AG09309 (cell line): ENCODE measurements at places on chromosomes 3 and 15.

DNA sequence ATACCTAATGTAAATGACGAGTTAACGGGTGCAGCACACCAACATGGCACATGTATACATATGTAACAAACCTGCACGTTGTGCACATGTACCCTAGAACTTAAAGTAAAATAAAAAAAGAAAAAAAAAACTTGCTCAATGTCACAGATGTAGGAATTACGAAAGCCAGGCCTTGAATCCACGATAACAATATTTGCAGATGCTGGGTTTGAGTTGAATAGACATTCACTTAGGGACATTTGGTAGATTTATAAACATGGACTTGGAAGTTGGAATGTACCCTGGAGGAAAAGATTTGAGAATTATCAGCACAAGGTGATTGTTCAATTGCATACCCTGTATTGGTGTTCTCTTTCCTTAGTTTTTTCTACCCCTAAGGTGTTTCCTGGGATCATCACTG lies 260.2 kb upstream of the PEX5L start:
- no peak for DNase-seq

DNA sequence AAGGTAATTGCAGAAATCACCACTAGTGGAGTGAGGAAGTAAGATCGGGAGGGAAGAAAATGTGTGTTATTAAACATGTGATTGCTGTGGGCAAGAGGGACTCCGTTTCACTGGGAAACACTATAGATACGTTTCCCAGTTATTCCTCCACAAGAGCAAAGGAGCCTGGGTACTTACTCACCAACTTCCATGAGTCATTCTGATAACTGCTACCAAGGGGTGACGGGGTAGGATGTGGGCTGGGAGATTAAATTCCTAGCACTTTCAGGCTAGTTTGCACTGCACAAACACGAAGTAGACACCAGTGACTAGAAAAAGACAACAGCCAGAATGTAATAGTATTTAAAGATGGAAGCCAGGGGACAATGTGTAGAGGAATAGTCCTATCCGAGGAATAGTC lies 812.9 kb upstream of the CFAP20DC start:
- no peak for DNase-seq

GRCh38 chr15:63019511-63020109 lies 22.9 kb upstream of the TPM1 start:
- no peak for DNase-seq

DNA sequence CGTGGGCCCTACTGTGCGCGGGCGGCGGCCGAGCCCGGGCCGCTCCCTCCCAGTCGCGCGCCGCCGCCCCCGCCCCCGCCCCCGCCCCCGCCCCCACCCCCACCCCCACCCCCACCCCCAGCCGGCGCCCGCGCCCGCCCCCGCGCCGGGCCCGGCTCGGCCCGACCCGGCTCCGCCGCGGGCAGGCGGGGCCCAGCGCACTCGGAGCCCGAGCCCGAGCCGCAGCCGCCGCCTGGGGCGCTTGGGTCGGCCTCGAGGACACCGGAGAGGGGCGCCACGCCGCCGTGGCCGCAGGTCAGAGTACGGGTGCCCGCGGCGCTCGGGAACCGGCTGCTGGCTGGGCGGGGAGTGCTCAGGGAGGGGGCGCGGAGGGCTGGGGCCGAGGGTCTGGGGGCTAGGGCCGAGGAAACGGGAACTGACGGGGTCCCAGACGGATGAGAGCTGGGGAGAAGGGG lies 1.1 kb upstream of the PPARG start:
- no peak for DNase-seq

DNA sequence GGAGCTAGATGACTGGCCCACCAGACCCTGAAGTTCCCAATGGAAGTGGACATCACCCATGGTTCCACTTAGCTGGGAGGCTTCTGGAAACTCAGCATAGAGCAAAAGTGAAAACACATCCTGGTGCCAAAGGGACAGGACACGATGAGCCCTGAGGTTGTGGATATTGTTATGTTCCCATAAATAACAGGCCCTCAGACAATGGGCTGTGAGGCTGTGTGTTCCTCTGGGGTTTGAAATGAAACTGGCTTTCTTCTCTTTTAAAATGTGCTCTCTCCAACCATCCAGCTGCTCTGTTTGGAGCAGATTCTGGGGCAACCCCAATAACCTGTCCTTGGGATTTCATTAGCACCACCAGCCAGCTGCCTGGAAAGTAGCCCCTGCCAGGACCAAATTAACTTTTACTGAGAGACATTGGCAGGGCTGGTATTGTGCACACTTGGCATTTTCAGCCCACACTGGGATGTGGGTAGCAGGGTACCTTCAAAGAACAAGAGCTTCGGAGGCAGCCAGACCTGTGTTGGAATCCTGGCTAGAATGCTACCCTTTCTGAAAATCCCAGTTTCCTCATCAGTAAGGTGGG lies 97.5 kb downstream of the DNAJB8 start:
- DNase-seq: no peak

- no peak for DNase-seq
Measured at GRCh38 chr3:113948015-113948917, 453 bp downstream of the ZDHHC23 start.

GRCh38 chr3:72152551-72153476 lies 367.9 kb upstream of the PROK2 start:
- DNase-seq: no peak

DNA sequence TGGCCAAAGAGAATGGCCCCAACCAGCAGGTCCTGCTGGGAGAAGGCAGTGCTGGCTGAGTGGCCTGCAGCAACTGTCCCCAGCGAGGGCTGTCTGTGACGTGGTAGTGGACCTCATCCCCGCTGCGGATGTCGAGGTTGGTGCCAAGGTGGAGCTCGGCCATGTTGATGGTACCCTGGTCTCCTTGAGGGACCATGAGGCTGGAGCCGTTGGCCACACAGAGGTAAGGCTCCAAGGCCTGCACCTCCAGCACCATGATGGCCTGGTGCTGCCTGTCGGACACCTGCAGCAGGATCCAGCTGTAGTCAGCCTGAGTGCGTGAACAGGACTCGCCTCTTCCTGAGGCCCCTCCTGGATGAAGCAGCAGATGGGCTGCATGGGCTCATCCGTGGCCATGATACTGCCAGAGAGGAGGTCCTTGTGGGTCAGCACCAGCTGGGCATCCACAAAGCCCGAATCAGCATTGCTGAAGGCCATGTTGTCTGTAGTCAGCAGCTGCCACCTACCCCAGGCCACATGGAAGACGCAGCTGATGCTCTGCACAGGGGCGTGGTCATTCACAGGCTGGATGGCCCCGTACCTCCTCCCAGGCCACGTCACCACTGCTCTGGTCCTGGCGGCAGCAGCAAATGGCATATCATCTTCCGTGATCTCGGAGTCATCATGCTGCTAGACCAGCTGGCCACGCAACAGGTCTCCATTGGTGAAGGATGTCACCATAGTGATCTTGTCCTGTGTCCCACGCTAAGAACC lies 167.5 kb downstream of the GOLGA6L4 start:
- no peak for DNase-seq

- DNase-seq: no peak
Measured at GRCh38 chr3:64216274-64217147, 8.8 kb downstream of the PRICKLE2 start.

- DNase-seq: no peak
Measured at GRCh38 chr3:39193391-39193790, 996 bp upstream of the XIRP1 start.

GRCh38 chr3:2934541-2934940 lies 175.6 kb downstream of the IL5RA start:
- DNase-seq: no peak

DNA sequence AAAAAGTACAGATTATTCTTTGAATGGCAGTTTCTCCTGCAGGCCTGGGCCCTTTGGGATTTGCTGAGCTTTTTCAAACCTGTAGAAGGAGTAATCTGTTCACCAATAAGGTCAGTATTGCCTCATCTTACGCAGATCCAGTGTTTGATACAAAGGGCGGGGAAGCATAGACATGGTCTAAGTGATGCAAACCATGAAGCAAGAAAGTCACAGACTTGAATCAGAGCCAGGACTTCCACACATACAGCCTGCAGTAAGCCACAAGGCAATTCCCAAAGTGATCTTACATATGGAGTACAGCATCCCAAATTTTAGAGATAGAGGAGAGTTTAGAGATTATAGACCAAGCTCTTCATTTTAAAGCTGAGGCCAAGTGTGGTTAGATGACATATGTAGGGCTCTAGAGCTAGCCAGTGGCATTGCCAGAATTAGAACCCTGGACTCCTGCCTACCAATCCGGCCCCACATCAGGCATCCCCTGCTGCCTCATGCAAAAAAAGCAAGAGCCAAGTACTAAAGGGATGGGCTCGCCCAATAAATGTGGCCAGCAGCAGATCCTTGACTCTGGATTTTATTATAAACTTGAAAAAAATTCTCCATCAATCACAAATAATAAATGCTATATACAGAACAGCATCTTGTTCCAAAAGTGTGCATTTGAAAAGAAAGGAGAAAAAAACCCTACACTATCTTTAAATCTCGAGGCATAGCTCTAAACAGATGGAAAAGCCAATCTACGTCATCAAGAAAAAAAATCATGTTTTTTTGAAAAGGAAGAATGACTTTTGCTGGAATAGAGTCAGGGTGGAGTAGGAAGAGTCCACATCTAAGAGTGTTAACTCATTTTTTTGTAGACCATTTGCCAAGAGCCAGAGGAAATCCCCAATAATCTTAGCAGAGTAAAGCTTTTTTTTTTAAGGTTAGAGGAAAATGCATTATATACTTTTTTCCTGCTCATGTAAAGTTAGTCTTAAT lies 24.0 kb downstream of the ABI3BP start:
- no peak for DNase-seq

GRCh38 chr15:29888646-29889045 lies 66.4 kb upstream of the TJP1 start:
- DNase-seq: no peak

DNA sequence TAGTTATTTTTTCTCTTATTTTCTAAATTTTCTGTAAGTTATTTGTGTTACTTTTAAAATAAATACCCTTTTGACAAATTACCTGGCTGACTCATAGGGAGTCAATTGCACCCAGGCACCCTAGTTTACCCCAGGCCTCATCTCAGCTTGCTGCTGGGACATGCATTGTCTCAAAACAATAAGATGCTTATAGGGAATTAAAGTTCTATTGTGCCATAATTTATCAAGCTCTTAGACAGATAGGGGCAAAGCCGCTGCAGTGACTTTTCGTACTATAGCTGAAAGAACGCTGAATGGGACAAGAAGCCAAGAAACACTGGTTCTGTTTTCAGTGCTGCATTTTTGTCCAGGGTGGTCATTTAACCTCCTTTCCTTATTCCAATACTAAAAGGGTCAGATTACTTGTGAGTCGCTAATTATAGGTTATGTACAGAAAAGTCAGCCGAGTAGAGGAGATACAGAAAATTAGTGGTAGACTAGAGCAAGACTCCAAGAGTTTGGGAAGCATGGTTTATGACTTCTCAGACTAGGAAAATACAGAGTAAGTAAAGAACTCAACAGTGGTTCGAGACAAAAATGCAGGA lies 50.3 kb downstream of the EXD1 start:
- no peak for DNase-seq

- DNase-seq: no peak
Measured at GRCh38 chr15:38455092-38455491, 1.2 kb downstream of the FAM98B start.

GRCh38 chr3:27939940-27940339 lies 217.8 kb upstream of the EOMES start:
- DNase-seq: no peak

GRCh38 chr15:79349525-79349924 lies 38.6 kb downstream of the TMED3 start:
- no peak for DNase-seq

DNA sequence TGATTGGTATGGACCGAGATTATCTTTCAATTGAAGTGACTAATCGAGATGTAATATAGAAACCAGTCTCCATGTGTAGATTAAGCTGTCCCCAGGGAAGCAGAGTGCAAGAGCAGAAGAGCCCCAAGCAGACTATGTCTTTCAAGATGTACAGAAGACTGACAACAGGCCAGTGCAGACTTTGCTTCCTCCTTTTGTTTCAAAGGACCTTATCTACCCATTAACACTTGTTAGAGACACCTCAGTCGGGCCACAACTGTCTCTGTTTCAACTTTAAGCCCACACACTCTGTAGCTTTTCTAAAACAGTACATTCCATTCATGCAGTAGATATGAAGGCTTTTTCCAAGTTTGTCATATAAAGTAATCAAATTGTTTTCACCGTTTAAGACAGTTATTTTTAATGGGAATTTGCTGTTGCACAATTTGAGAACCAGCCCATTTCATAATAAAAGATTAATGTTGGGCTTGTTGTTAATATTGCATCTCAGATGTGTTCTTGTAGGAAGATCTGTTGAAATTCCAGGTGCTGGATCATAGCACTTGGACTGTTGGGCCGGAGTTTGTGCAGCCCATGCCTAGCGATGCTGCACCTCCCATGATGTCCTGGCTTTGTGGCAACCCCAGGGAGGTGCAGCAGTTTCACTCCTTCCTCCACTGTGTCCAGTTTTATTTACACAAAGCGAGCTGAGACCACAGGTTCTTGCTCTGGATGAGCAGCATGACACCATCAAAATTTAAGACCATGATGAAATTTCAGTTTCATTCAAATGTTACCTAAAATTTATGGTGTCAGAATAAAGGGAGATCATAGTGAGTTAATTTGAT lies 12.4 kb downstream of the GORASP1 start:
- no peak for DNase-seq

- DNase-seq: no peak
Measured at GRCh38 chr15:79904271-79904670, 7.5 kb upstream of the MTHFS start.

DNA sequence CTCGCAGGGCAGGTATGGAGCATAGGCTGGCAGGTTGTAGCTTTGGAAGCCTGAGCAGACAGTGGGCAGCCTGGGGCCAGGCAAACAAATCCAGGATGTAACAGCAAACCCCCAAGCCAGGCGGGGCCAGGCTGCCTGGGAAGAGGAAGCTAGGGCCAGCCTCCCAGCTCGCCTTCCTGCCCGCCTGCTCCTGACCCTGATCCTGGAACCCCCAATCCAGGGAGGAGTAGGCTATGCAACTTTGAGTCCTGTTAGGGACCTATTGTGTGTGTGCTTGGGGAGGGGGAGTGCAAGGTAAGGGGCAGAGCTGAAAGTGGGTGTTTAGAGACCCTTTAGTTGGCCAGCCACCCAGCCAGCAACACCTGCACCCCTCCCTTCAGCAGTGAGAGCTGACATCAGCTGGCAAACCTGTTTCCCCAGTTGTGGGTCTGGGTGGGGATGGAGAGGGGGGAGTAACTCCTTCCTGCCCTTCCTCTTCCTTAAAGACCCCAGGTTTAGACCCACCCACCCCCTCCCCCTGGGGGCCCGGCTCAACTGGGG lies 2.5 kb downstream of the NBEAL2 start:
- no peak for DNase-seq

GRCh38 chr15:50150349-50150748 lies 31.3 kb upstream of the ATP8B4 start:
- DNase-seq: no peak

DNA sequence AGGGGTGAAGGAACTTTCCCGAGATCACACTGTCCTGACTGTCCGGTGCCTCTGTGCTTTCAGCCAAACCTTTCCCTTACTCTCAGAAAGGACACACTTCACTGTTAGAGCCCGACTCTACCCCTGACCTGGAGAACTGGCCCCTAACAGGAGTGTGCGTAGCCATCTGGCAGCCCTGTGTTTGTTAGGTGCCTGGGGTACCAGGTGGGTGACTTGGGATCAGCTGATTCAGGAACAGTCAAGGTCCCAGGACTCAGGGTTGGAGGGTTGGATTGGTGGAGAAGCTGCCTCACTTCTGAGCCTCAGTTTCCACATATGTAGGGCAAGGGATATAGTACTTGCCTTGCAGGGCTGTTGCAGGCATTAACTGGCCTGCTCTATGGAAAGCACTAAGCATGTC lies 98.3 kb upstream of the SLC6A11 start:
- DNase-seq: no peak
